Aorta (tissue), 5 donors: ENCODE measurements at places on chromosomes 7 and 10.

- H3K4me1 ChIP-seq = peaks cover 1% of the 10 kb centered on the region
- H3K27me3 ChIP-seq = no peaks in the 10 kb centered on the region
- no peak for DNase-seq
Observed at GRCh38 chr7:22129166-22129565, 183.5 kb upstream of the CDCA7L start.

GRCh38 chr10:96501985-96502384, 11.7 kb downstream of the TLL2 start:
- H3K27me3 ChIP-seq = no peaks in the 10 kb centered on the region
- no peak overlapping the region for H3K27ac ChIP-seq
- no peak overlapping the region for H3K4me3 ChIP-seq
- DNase-seq = no peak
- no peaks in the 10 kb centered on the region for H3K4me1 ChIP-seq

- DNase-seq = peak; percentile 81
- H3K27ac ChIP-seq = no peak overlapping the region
- no peak overlapping the region for H3K4me3 ChIP-seq
- H3K36me3 ChIP-seq = no peaks in the 10 kb centered on the region
- H3K4me1 ChIP-seq = peaks cover 8% of the 10 kb centered on the region
- H3K27me3 ChIP-seq = no peaks in the 10 kb centered on the region
Observed at GRCh38 chr10:58435297-58435985, 50.2 kb downstream of the TFAM start.

DNA sequence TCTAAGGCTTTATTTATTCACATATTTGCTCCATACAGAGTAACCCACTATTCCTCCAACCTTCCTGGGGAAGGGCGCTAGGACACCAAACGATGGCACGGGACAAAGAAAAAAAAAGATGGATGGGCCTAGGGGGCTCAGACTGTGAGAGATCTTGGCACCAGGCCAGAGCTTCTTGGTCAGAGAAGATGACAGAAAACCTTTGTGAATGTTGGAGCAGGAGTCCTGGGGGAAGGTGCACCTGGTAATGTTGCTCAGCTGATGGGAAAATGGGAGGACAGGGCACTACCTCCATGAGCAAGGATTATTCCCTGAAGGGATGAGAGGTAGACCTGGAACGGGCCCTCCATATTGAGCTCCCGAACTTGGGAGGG, 1.4 kb upstream of the SH3PXD2A start:
- no peak overlapping the region for H3K27ac ChIP-seq
- no peaks in the 10 kb centered on the region for H3K36me3 ChIP-seq
- DNase-seq = no peak
- H3K27me3 ChIP-seq = no peaks in the 10 kb centered on the region
- H3K4me1 ChIP-seq = no peaks in the 10 kb centered on the region

GRCh38 chr10:27019827-27020226, 80.5 kb downstream of the ANKRD26 start:
- peaks cover 1% of the 10 kb centered on the region for H3K4me1 ChIP-seq
- H3K36me3 ChIP-seq = no peaks in the 10 kb centered on the region
- H3K27ac ChIP-seq = no peak overlapping the region
- H3K27me3 ChIP-seq = no peaks in the 10 kb centered on the region
- H3K4me3 ChIP-seq = no peak overlapping the region

GRCh38 chr10:46233181-46233580, 53.6 kb upstream of the ANTXRL start:
- H3K36me3 ChIP-seq = no peaks in the 10 kb centered on the region
- DNase-seq = no peak
- H3K4me1 ChIP-seq = no peaks in the 10 kb centered on the region
- H3K27me3 ChIP-seq = no peaks in the 10 kb centered on the region
